Germinal center (tissue), 1 donor: ENCODE measurements at places on chromosomes 5 and 9.
A peak's percentile ranks its signal among the peaks of the same experiment; 100 is the strongest.

GRCh38 chr9:126144603-126145456 is 181.8 kb upstream of the MVB12B start:
- no peak for DNase-seq

DNA sequence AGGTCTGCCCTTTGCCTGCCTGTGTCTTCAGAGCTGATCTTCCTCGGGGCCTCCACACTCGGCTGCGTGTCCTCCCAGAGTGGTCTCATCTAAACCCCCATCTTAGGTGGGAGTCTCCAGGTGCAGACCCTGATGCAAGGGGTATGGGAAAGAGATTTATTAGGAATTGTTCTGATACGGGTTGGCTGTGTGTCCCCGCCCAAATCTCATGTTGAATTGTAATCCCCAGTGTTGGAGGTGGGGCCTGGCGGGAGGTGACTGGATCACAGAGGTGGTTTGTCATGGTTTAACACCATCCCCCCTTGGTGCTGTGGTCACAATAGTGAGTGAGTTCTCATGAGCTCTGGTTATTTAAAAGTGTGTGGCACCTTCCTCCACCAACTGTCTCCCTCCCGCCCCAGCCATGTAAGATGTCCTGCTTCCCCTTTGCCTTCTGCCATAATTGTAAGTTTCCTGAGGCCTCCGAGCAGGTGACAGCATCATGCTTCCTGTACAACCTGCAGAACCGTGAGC is 208.4 kb downstream of the AOPEP start:
- no peak for DNase-seq

DNA sequence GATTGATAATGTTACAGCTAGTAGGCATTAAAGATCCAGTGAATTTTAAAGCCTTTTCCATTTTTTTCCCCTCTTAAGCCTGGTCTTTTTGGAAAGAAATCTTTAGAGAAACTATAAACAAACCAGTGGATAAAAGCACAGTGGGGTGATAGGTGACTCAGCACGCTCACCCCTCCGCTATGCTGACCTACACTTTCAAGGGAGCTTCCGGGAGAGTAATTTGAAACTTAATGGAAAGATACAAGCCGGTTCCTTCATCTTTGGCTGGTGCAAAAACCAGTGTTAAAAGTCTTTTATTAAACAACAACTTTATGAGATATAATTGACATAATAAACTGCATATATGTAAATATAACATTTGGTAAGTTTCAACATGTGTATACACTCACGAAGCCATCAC is 27.0 kb upstream of the ALDOB start:
- no peak for DNase-seq

DNA sequence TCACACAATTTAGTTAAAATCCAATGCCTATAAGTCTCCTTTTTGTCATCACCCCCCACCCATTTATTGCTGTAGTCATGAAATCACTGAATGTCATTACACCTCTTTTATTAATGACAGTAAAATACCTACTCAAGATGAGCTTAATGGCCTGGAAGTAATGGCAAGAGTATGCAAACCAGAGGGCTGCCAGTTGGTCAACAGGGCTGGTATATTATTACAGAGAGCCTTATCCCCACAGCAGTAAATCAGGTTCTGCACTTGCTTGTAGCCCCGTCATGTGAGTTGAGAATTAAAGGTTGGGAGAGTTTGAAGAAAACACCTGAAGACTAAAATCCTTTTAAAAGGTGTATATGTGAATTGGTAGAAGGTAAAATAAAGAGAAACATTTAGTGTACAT is 372.4 kb downstream of the MAT2B start:
- no peak for DNase-seq

- DNase-seq, result no peak
These were observed 2019.5 kb upstream of the NUDT12 start for GRCh38 chr5:105581988-105582690.

- no peak for DNase-seq
These were observed 124.4 kb upstream of the GPR151 start for GRCh38 chr5:146640285-146640896.

- no peak for DNase-seq
These were observed 159.8 kb upstream of the KLF9 start for GRCh38 chr9:70574151-70574837.

- no peak for DNase-seq
These were observed 201.4 kb downstream of the ADAMTSL1 start for GRCh38 chr9:18675332-18675731.

DNA sequence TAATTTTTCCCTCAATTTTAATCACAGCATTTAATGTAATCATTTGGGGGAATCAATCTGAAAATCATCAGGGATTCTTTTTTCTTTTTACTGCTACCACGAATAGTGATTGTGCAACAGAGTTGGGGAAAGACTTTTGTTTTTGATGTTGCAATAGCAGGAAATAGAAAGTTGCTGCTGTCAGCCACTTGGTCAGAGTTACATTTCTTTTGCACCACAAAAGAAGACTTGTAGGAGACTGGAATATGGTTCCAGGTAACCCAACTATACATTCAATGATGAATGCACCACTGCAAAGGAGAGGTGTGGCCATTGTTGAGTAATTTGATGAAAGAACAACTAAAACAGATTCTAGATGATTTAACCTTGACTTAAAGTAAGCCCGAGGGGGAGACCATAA is 46.3 kb upstream of the PALM2AKAP2 start:
- no peak for DNase-seq

GRCh38 chr9:125805057-125805456 is 57.9 kb downstream of the PBX3 start:
- DNase-seq, result no peak

GRCh38 chr9:27548055-27548741 is 18.6 kb upstream of the MOB3B start:
- DNase-seq, result no peak

DNA sequence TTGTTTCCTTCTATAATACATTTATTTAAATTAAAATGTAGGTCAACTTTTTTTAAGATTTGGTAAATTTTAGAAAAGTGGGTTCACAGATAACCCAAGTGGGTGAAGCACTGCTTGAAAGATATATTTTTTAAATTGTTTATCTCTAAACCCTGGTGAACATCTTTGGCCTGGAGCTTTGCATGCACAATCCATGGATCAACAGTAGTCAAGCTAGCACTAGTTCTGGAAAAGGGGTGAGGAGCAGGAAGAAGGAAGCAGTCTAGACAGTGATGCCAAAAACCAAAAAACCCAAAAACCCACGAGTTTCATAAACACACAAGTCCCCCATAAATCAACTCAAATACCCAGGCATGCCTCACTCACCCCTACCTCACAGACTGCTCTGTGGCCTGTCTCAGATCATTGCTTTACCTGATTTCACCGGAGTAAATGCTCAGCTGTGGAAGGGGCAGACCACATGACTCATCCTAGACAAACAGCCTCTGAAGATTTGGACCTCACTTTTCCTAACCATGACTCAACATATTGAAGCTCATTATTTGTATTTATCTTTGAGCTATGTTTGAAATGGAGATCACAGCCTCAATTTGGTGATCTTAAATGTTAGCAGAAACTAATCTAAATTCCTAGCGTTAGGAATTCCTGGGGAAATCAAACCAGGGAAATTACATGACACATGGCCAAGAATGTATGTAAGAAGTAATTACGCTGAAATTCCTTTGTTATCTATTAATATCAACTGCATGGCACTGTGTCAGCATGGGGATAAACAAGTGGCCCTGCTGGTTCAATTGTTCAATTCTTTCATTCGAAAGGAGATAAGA is 149.6 kb downstream of the ZNF608 start:
- no peak for DNase-seq

- DNase-seq, result no peak
These were observed 148.8 kb upstream of the ABCA1 start for GRCh38 chr9:105076729-105077128.

DNA sequence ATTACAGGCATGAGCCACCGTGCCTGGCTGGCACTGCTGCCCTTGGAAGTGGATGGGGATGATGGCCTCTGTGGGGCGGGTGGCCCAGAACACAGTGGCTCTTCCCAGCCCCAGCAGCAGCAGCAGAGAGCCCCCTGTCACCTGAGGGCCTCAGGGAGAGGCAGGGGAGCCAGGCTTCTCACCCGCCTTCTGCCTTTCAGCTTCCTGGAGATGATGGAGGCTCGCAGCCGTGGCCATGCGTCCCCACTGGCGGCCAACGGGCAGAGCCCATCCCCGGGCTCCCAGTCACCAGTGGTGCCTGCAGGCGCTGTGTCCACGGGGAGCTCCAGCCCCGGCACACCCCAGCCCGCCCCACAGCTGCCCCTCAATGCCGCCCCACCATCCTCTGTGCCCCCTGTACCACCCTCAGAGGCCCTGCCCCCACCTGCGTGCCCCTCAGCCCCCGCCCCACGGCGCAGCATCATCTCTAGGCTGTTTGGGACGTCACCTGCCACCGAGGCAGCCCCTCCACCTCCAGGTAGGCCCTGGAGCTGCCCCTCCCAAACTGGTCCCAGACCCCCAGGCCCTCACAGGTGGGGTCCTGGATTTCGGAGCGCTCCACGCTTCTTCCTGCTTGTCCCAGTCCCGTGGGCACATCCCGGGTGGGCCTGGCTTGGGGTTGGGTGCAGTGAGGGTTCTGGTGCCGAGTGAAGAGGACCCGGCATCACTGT is 5.0 kb upstream of the AJM1 start:
- DNase-seq, result no peak

DNA sequence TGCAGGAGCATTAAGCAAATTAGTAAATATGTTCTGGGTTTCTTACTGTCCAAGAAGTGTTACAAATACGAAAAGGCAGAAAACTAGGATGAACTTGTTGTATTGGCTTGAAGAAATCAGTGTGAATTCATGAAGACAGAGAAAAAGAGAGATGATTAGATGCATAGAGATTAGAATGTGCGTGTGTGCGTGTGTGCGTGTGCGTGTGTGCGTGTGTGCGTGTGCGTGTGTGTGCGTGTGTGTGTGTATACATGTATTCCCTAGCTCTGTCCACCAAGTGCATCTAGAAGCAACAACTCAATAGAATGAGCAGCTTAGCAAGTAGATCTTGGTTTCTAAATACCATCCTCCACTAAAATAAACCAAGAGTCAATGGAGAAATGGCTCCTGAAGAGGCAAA is 41.5 kb downstream of the SMIM23 start:
- DNase-seq, result no peak

DNA sequence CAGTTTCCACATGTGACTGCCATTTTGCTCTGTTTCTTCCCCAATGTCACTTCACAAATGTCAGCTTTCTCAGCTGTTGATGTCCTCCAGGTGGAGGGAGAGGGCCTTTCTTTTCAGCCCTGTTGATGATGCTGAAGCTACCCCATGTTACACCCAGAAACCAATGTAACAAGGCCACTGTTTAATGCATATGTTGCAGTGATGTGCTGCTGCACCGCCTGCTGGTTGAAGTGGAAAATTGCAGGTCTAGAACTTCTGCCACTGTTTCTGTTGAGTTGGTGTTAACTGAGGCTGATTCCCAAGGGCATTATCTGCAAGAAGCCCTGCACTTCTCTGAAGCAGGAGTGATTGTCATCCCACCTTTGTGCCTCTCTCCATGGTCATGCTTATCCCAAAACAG is 428.4 kb downstream of the KDM4C start:
- DNase-seq, result peak; percentile 35

DNA sequence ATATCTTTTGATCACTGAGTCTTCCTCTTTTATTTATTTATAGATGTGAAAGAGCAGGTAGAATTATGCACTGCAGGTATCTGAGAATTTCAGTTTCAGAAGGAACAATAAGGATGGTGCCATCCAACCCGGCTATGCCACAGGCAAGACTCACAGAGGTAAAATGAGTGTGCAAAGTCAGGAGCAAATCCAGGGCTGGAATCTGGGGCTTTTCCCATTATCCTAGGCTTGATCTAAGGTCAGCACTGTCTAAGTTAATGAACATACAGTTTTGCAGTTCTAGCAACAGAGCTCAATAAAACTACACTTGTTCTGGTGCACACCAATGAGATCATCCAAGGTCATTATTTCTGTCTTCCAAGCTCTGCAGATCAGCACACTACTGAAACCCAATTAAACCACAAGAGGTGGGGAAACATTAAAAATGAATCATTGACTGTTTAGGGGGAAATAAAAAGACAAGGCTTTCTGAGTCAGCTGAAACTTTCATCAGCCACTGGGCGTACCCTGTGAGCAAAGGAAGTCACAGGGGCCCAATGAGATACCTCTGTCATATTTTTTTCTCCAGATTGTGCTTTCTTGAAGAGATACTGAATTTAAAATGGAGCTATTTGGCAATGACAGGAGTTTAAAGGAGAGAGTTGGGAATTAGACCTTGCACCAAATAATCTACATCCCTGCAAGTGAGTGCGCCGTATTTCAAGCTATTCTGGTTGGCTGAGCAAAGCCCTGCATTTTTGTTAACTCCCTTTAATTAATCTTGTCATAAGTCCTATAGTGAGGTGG is 662.2 kb upstream of the ZNF608 start:
- DNase-seq, result no peak

- no peak for DNase-seq
These were observed 24.2 kb downstream of the PSMB7 start for GRCh38 chr9:124390794-124391658.

DNA sequence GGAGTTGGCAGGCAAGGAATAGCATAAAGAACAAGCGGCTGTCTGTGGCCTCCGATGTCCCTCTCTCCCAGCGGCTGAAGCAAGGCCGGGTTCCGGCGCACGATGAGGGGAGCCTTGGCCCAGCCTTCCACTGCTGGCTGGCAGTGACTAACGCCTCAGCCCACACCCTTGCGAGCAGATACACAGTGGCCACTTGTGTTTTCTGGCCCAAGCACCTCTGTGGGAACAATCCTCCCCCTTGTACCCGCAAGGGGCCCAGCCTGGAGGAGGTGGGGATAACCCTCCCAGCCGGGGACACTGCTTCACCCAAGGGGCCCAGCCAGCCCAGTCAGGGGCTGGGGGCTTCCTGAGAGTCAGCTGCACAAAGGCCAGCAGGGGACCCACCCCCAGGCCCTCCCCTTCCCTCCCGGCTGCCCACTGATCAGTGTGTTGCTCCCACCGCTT is 23.2 kb downstream of the STK10 start:
- no peak for DNase-seq

- no peak for DNase-seq
These were observed 173.6 kb upstream of the MAP3K1 start for GRCh38 chr5:56641635-56642260.

DNA sequence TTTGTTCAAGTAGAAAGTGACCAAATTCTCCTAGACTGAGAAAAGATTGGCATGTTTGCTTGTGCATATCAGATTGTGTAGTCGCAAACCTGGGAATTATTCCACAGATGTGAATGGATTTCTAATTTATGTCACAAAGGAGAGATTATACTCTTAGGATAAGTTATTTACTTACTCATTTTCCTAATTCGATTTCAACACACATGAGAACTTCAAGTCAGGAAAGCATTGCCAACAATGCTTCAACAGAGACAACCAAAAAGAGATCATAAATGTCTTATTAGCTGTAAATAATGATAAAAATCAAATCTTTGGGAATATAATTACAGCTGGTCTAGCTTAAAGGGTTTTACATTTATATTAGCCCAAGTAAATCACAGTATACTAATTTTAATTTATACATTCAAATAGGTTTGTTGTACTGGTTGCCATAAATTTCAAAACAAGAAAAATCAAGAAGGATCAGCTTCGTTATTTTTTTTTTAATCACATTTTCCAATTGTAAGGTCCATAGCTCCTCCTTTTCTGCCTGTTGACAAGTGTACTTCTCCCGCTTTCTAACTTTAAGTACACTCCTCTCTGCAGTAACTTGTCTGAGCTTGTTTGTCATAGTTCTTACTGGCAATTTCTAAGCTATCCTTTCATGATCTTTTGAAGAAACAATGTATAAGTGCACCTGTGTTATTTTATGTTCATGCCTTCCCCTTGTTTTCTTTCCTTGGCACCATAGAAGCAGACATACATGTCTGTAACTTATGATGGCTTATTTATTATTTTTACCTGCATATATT is 246.6 kb downstream of the DEPDC1B start:
- no peak for DNase-seq

GRCh38 chr9:135479469-135480052 is at the start of gene PPP1R26:
Gene PPP1R26, plus strand, starts transcription at chr9:135479782. Its CDS starts 4,729 bp downstream, at chr9:135484511.
- DNase-seq, result peak; percentile 11

- no peak for DNase-seq
These were observed 20.9 kb downstream of the NCS1 start for GRCh38 chr9:130193103-130193502.
